Fibroblast of upper back skin (primary cell): ENCODE measurements at places on chromosomes 2 and 18.

DNA sequence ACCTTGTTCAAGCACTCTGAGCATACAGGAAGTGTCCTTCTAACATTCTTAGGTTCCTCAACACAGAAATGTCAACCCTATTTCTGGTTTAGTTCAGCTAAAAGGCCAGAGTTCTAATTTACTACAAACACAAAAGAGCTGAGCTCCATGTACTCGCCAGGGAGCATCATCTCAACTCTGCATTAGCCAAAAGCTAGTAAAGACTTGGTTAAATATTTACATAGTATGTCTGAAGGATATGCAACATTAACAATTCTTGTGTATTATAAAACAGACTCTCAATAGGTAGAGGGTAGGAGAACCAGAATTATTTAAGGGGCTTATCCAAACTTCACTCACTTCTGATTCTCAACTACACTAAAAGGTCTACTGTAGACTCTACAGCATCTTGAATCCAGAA is 154.6 kb downstream of the THADA start:
- DNase-seq: no peak

DNA sequence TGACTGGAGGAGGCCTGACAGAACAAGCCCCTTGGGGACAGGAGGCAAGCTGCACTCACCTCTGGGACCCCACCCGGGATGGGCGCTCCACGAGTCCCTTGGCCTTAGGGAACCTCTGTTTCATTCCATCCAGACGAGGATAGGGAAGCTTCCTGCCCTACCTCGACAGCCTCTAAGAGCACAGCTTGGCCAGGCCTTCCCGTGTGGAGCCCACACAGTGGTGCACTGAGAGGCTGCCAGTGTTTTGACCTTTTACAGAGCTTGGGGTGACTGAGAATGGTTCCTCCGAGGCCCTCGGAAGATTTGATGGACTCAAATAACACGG is 91.4 kb upstream of the SMAD7 start:
- DNase-seq: no peak

DNA sequence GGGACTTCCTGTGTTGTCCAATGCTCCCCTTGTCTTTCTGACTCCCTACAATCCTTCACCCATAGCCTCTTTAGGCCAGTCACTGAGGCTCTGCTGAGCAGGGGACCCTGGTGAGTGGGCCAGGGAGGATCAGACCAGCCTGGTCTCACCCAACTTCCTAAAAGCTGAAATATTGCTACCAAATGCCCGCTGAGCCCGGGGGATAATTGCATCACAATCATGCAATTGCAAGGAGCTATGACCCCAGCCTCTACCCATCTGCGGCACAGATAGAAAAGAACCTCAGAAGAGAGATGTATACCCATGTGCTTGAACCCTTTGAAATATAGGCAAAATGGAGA is 3.7 kb upstream of the SP100 start:
- no peak for DNase-seq

GRCh38 chr2:230557065-230557464 is 141.1 kb downstream of the SP100 start:
- no peak for DNase-seq

DNA sequence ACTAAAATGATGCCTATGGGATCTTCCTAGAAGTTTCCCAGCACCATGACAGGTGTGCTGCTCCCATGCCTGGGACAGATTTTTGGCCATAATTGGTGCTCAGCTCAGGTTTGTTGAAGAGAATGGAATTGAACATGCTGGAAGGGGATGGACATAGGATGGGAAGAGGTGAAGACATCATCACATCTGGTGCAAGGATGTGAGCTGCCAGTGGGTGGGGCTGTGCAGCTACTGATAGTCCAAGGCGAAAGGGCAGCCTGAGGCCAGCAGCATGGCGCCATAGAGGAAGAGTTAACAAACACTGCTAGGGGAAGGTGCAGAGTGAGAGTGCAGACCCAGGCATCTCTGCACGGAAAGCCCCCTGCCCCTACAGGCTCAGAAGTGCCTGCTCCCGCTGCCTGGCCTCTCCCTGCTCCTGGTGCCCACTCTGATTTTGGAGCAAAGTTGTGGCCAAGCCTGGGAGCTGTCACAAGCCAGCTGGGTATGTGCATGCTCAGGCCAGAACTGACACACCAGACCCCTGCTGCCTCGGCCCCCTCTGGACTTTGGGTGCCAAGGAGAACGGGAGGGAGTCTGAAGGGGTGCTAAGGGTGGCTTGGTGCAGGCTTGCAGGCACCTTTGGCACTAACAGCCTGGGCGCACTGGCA is 178.6 kb downstream of the ZBTB7C start:
- DNase-seq: peak; percentile 46

- DNase-seq: no peak
Measured at GRCh38 chr2:237509905-237510304, 22.9 kb downstream of the MLPH start.

GRCh38 chr2:157291018-157291417 is 33.5 kb downstream of the GALNT5 start:
- DNase-seq: no peak

- DNase-seq: no peak
Measured at GRCh38 chr2:68258851-68259250, 6.5 kb upstream of the PPP3R1 start.

GRCh38 chr2:28776471-28776870 is 24.8 kb downstream of the PPP1CB start:
- no peak for DNase-seq

- no peak for DNase-seq
Measured at GRCh38 chr2:236503583-236503982, 66.0 kb upstream of the ACKR3 start.
